Type B pancreatic cell (in vitro differentiated cells): ENCODE measurements at places on chromosomes 3 and 15. TPM values are rescaled to one million over a fixed set of nuclear protein-coding genes. Genes with fewer than 3 reads are reported as not detected.

Gene SKOR1
- total RNA-seq = 0.29 and 0.65 TPM in 2 replicates

Gene FBXW12
- not detected in 2 replicates for total RNA-seq

Gene FANCD2OS
- not detected in 2 replicates for total RNA-seq

Gene ANKUB1
- total RNA-seq = 0.82 TPM in 1 of 2 replicates, not detected in the other

Gene HCLS1
- total RNA-seq = 5.9 and 6.0 TPM in 2 replicates

Gene RBPMS2
- 6.4 and 19.7 TPM in 2 replicates for total RNA-seq

Gene PARP15
- total RNA-seq = 0.26 and 0.29 TPM in 2 replicates

Gene TTC21A
- total RNA-seq = 9.8 and 10.3 TPM in 2 replicates

Gene PP2D1
- not detected in 2 replicates for total RNA-seq

Gene MEX3B
- total RNA-seq = 14.2 and 46.1 TPM in 2 replicates

Gene SLITRK3
- total RNA-seq = 0.12 and 8.4 TPM in 2 replicates

GRCh38 chr3:87136066-87136596 is 91.0 kb upstream of the CHMP2B start:
- H3K4me1 ChIP-seq = no peaks in the 10 kb centered on the region
- no peaks in the 10 kb centered on the region for H3K36me3 ChIP-seq
- H3K27ac ChIP-seq = no peak overlapping the region
- no peak for DNase-seq
- no peak overlapping the region for H3K4me3 ChIP-seq

DNA sequence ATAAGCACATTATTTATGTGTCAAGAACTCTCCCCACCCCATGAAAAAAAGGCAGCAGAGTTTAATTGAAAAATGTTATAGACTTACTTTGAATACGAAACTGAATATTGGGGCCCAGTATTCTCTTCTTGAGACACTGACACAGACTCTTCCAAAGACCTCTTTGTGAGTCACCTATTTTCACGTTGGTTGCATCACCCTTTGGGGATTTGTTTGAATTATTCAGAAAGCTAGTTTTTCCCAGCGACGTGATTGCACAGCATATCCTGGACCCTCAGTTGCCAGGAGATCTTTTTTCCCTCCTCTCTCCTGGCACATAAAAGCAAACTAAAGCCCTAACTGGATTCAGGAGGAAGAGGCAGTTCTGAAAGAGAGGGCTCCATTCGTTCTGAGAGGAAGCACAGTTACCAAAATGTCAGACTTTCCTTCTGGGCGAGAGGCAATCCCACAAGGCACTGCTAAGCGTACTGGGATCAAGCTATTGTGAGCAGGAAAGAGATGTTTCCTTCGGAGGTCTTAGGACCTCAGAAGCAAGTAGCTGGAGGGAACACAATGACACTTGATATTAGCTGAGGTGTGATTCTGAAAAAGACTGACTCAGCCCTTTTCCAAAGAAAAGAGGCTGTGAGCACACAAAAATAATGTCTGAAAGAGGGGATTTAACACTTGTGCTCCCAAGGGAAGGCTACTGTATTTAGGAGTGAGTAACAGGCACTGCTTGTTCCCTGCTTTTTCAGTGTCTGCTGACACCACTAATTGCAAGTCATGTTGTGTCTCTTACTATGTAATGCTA is 65.8 kb upstream of the CADPS start:
- no peak for DNase-seq
- no peaks in the 10 kb centered on the region for H3K36me3 ChIP-seq
- peaks cover 11% of the 10 kb centered on the region for H3K27me3 ChIP-seq
- no peaks in the 10 kb centered on the region for H3K4me1 ChIP-seq
- H3K27ac ChIP-seq = no peak overlapping the region

- DNase-seq = no peak
- H3K4me3 ChIP-seq = no peak overlapping the region
- H3K27ac ChIP-seq = no peak overlapping the region
- H3K4me1 ChIP-seq = no peaks in the 10 kb centered on the region
- peaks cover 6% of the 10 kb centered on the region for H3K36me3 ChIP-seq
- H3K27me3 ChIP-seq = no peaks in the 10 kb centered on the region
These were observed 98.3 kb upstream of the CBLB start for GRCh38 chr3:105967117-105967516.

DNA sequence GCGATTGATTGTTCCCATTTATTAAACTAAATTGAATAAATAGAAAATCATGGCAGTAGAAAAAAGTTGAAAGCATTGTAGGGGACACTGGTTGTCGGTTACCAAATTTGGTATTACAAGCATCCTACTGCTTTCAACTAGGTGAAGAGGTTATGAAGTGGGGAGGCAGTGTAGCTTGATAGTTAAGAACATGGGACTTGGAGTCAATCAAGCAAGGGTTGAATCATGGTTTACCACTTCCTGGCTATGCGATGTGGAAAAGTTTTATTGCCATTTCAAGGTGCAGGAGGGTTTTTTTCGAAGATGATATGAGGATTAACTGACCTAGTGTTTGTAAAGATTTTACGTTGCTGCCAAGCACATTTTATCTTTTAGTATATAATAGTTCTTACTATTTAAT is 318.2 kb upstream of the KCNH8 start:
- no peaks in the 10 kb centered on the region for H3K4me1 ChIP-seq
- H3K27ac ChIP-seq = no peak overlapping the region
- DNase-seq = no peak

DNA sequence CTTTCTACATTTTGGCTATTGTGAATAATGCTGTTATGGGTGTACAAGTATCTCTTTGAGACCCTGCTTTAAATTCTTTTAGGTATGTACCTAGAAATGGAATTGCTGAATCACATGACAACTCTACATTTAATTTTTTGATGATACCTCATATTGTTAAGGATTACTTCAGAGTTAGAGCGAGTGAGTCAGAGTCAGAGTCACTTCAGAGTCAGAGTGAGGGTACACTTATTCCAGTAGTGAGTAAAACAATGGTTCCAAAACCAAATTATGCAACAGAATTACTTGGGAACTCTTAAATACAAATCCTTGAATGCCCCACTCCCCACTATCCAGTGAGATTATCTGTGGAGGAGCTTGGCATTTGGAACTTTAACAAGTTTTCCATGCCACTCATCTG is 50.3 kb upstream of the SNRK start:
- DNase-seq = no peak
- H3K27me3 ChIP-seq = peaks cover 11% of the 10 kb centered on the region
- no peak overlapping the region for H3K4me3 ChIP-seq
- no peaks in the 10 kb centered on the region for H3K4me1 ChIP-seq
- no peaks in the 10 kb centered on the region for H3K36me3 ChIP-seq

DNA sequence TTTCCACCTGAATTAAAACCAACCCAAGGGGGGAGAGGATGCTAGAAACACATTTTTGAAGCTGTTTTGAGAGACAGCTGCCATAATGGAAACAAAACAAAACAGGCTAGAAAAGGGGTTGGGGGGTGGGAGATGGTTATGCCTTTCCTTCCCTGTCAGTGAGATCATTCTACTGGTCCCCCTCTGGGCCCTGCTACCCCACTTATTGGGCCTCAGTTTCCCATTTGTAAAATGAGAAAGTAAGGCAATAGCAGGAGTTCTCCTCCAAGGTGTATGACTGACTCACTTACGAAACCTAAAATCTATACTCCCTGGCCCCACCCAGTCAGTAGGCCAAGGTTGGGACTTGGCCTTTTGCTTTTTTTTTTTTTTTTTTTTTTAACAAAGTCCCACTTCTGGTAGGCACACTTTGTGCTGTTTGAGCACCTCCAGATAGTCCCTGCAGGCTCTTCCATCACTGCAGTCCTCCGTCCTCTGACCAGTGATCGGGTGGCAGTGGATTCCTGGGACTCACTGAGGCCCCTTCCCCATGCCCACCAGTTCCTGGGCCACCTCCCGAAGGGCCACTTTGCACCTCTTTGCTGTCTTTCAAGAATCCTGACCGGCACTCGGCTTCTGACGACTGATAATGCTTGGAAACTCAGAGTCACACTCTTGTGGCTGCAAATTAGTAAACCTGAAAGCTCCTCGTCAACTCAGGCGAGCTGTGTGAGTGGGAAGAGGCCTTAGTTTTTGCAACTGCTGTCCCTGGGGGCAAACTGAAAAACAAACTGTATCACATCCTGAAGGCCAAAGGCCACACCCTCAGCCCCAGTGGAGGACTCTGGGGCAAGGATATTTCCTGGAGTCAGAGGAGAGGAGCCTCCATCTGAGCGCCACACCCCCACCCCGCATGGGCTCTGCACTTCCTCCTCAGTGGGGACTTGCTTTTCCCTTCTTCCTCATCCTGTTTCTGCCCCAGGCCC is 6.7 kb upstream of the PSTPIP1 start:
- no peak overlapping the region for H3K4me3 ChIP-seq
- no peaks in the 10 kb centered on the region for H3K27me3 ChIP-seq
- DNase-seq = no peak
- no peak overlapping the region for H3K27ac ChIP-seq

GRCh38 chr3:130939753-130940152 is 45.9 kb downstream of the ATP2C1 start:
- no peak for DNase-seq
- no peaks in the 10 kb centered on the region for H3K27me3 ChIP-seq
- no peak overlapping the region for H3K27ac ChIP-seq
- no peaks in the 10 kb centered on the region for H3K4me1 ChIP-seq

- no peaks in the 10 kb centered on the region for H3K4me1 ChIP-seq
- no peak overlapping the region for H3K27ac ChIP-seq
- no peaks in the 10 kb centered on the region for H3K36me3 ChIP-seq
These were observed 225.4 kb downstream of the SI start for GRCh38 chr3:164852866-164853265.

GRCh38 chr15:85003593-85004312 is 22.1 kb downstream of the PDE8A start:
- peaks cover 19% of the 10 kb centered on the region for H3K4me1 ChIP-seq
- no peaks in the 10 kb centered on the region for H3K27me3 ChIP-seq
- H3K4me3 ChIP-seq = no peak overlapping the region

- no peak for DNase-seq
- H3K4me1 ChIP-seq = no peaks in the 10 kb centered on the region
- no peaks in the 10 kb centered on the region for H3K36me3 ChIP-seq
- H3K27ac ChIP-seq = no peak overlapping the region
These were observed 48.1 kb upstream of the NPAP1 start for GRCh38 chr15:24627443-24627842.

GRCh38 chr3:151425627-151426340 is 35.1 kb downstream of the IGSF10 start:
- H3K36me3 ChIP-seq = peaks cover 6% of the 10 kb centered on the region
- no peaks in the 10 kb centered on the region for H3K27me3 ChIP-seq
- no peak overlapping the region for H3K4me3 ChIP-seq
- no peak overlapping the region for H3K27ac ChIP-seq
- DNase-seq = no peak
- H3K4me1 ChIP-seq = peaks cover 9% of the 10 kb centered on the region

- H3K4me1 ChIP-seq = peaks cover 39% of the 10 kb centered on the region
- H3K4me3 ChIP-seq = no peak overlapping the region
- H3K27ac ChIP-seq = peak overlapping the region; percentile 59
These were observed 357.5 kb downstream of the FOXP1 start for GRCh38 chr3:71225951-71226564.

DNA sequence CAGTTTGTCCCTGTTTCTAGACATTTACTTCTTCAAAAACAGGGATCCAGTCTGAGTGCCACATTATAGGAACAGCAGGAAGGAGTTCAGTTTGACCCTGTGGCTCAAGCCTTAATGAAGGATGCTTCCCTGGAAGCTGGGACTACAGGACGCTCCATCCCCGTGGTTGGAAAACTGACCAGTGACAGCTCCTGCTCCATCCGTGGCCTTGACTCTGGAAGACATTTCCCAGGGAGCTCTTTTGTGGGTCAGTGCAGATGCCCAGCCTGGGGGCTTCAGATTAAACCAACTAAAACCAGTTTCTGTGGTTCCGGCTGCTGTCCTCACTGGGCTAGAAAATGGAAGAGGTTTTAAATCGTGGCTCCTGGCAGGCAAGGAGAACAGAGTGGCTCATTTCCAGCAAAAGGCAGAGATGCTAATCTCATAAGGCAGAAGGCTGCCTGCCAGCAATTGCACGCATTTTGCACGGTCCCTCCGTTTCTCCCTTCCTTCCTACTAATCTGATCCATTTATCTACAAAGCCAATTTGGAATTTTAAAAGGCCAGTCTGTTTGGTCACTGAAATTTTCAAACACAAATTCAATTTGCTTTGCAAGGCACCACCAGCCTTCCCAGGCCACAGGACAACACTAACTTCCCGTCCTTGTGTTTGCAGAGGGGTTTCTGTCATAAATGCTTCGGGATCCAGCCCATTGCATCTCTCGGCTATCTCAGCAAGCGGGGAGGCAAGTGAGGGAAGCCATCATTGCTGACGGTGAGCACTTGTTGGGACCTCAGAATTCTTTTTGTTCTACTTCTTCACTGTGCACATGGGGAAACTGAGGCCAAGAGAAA is 6.2 kb upstream of the SSUH2 start:
- H3K4me1 ChIP-seq = peaks cover 20% of the 10 kb centered on the region
- DNase-seq = no peak
- peaks cover 7% of the 10 kb centered on the region for H3K36me3 ChIP-seq
- no peak overlapping the region for H3K27ac ChIP-seq

GRCh38 chr3:177594096-177594495 is 396.8 kb upstream of the TBL1XR1 start:
- no peak for DNase-seq
- H3K36me3 ChIP-seq = no peaks in the 10 kb centered on the region
- no peaks in the 10 kb centered on the region for H3K27me3 ChIP-seq
- peaks cover 69% of the 10 kb centered on the region for H3K4me1 ChIP-seq
- peak overlapping the region; percentile 21 for H3K27ac ChIP-seq

DNA sequence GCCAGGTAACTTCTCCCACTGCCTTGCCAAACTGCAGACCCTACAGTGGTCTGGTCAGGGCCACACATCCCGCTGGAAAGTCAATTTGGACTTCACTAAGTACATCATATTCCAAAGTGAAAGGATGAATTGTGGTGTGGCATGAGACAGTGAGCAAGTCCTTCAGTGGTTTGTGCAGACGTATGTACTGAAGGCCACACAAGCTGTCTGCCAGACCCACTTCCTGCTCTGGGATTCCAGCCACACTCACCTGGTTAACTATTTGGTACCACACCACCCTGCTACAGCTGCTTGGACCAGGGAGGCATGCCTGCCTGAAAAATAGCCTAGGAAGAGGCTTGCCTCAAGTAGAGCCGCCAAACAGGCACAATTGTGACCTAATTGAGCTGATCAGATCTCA is 94.1 kb upstream of the STRIT1 start:
- H3K4me1 ChIP-seq = peaks cover 14% of the 10 kb centered on the region
- H3K27me3 ChIP-seq = peaks cover 8% of the 10 kb centered on the region
- H3K36me3 ChIP-seq = no peaks in the 10 kb centered on the region

- no peaks in the 10 kb centered on the region for H3K36me3 ChIP-seq
- H3K4me3 ChIP-seq = no peak overlapping the region
- H3K27me3 ChIP-seq = peaks cover 5% of the 10 kb centered on the region
- no peak for DNase-seq
- no peak overlapping the region for H3K27ac ChIP-seq
These were observed 55.8 kb upstream of the FAM98B start for GRCh38 chr15:38398134-38398533.

- peaks cover 11% of the 10 kb centered on the region for H3K4me1 ChIP-seq
- H3K4me3 ChIP-seq = no peak overlapping the region
- no peaks in the 10 kb centered on the region for H3K36me3 ChIP-seq
These were observed 19.9 kb upstream of the CHST2 start for GRCh38 chr3:143099690-143100089.

GRCh38 chr15:59367022-59367451 is 5.6 kb downstream of the MYO1E start:
- no peaks in the 10 kb centered on the region for H3K36me3 ChIP-seq
- peaks cover 12% of the 10 kb centered on the region for H3K4me1 ChIP-seq
- H3K27ac ChIP-seq = no peak overlapping the region
- H3K4me3 ChIP-seq = no peak overlapping the region
- H3K27me3 ChIP-seq = peaks cover 9% of the 10 kb centered on the region
- no peak for DNase-seq

GRCh38 chr3:70556056-70556455 is 243.6 kb upstream of the MDFIC2 start:
- H3K4me3 ChIP-seq = no peak overlapping the region
- no peak overlapping the region for H3K27ac ChIP-seq
- H3K4me1 ChIP-seq = no peaks in the 10 kb centered on the region
- H3K27me3 ChIP-seq = no peaks in the 10 kb centered on the region

GRCh38 chr3:42823351-42823750 is 14.1 kb downstream of the ACKR2 start:
- DNase-seq = no peak
- peaks cover 3% of the 10 kb centered on the region for H3K27me3 ChIP-seq
- H3K36me3 ChIP-seq = no peaks in the 10 kb centered on the region
- peaks cover 21% of the 10 kb centered on the region for H3K4me1 ChIP-seq
- H3K4me3 ChIP-seq = peak overlapping the region; percentile 51
